ENCODE measurements at places on chromosomes 1 and 21.

GRCh38 chr1:111441573-111442192 lies 7.4 kb downstream of the WDR77 start:
- no peak overlapping the region for H3K4me3 ChIP-seq
- no peak for DNase-seq
- H3K36me3 ChIP-seq: no peaks in the 10 kb centered on the region
- no peaks in the 10 kb centered on the region for H3K27me3 ChIP-seq
- H3K27ac ChIP-seq: no peak overlapping the region

DNA sequence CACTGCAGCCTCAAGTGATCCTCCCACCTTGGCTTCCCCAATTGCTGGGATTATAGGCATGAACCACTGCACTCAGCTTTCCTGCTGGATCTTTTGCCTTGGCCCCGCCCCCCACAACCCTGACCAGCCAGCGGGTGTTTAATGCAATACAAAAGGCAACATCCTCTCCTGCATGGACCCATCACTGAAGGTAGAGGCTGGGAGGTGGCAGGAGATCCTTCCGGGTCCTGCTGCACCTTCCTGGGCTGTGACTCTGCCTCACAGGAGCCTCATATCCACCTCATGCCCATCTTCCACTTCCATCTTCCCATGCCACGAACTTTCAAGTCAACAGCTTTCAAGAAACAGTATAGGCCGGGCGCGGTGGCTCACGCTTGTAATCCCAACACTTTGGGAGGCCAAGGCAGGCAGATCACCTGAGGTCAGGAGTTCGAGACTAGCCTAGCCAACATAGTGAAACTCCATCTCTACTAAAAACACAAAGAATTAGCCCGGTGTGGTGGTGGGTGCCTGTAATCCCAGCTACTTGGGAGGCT lies 11.7 kb upstream of the WNT9A start:
- no peaks in the 10 kb centered on the region for H3K36me3 ChIP-seq
- H3K27ac ChIP-seq: no peak overlapping the region
- H3K4me3 ChIP-seq: no peak overlapping the region

GRCh38 chr1:73859227-73859626 lies 338.7 kb downstream of the LRRIQ3 start:
- no peak overlapping the region for H3K4me3 ChIP-seq
- H3K4me1 ChIP-seq: no peaks in the 10 kb centered on the region
- no peak overlapping the region for H3K27ac ChIP-seq

DNA sequence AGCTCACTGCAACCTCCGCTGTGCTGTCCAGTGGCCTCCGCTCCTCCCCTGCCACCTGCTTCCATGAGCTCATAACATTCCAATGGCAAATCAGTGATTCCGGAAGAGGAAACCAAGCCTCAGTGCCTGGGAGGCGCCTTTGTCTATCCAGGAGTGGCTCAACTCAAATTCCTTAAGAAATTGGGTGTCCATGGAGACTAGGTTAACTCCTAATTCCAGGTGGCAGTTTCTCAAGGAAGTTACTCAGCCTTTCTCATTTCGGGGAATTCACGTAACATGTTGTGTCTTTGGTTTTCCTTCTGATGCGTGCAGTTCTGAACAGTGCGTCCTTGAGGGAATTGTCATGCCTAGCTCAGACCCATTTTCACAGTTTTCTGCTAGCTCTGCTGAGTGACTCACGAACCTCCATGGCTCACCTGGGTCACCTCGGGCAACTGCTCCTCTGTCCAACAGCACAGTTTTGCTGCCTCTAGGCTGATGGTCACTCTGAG lies 89.9 kb upstream of the DSCAM start:
- no peaks in the 10 kb centered on the region for H3K27me3 ChIP-seq
- no peaks in the 10 kb centered on the region for H3K4me1 ChIP-seq
- no peak overlapping the region for H3K4me3 ChIP-seq
- DNase-seq: no peak

- no peak for DNase-seq
- H3K4me3 ChIP-seq: no peak overlapping the region
- H3K27ac ChIP-seq: no peak overlapping the region
- H3K36me3 ChIP-seq: no peaks in the 10 kb centered on the region
- no peaks in the 10 kb centered on the region for H3K27me3 ChIP-seq
Measured at GRCh38 chr1:248225537-248225936, 5.7 kb upstream of the OR2M4 start.

GRCh38 chr21:29647353-29647781 lies 292.4 kb downstream of the GRIK1 start:
- no peaks in the 10 kb centered on the region for H3K4me1 ChIP-seq
- no peak overlapping the region for H3K27ac ChIP-seq
- H3K4me3 ChIP-seq: no peak overlapping the region

DNA sequence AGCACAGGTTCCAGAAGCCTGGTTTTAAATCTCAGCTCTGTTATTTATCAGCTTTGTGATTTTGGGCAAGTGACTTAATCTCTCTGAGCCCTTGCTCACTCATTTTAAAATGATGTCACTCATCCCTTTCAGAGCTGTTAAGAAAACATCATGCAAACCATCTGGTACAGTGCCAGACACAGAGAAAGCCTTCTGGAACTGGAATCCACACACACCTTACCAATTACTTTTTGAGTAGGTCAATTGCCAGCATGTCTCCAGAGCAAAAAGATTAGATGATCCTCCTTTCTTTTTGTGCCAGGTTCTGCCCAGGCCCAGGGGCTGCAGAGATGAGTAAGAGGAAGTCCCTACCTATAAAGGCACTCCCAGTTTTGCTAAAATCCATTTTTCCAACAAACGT lies 61.3 kb downstream of the ROR1 start:
- H3K36me3 ChIP-seq: no peaks in the 10 kb centered on the region
- peaks cover 23% of the 10 kb centered on the region for H3K4me1 ChIP-seq
- no peak for DNase-seq
- no peak overlapping the region for H3K27ac ChIP-seq

Data from vagina (tissue), 2 donors.